ENCODE measurements at places on chromosomes 5 and 9.

DNA sequence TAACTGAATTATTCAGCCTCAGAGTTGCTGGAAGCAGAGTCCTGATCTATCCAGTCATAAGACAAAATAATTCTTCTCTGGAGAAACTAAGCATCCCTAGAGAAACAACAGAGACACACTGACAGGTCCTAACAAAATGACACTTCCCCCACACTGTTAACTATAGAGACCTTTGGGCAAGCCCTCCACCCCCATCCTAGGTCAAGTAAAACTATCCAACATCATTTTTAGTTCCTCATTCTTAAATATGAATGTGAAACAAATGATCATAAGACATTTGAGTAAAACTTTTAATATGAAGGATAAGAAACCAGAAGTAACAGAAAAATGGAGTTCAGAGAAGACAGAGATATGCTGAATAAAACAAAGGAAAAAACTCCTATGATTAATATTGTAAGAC, 30.9 kb downstream of the CNTLN start:
- no peak for DNase-seq

GRCh38 chr9:113537229-113537810, 73.8 kb downstream of the RGS3 start:
- no peak for DNase-seq

DNA sequence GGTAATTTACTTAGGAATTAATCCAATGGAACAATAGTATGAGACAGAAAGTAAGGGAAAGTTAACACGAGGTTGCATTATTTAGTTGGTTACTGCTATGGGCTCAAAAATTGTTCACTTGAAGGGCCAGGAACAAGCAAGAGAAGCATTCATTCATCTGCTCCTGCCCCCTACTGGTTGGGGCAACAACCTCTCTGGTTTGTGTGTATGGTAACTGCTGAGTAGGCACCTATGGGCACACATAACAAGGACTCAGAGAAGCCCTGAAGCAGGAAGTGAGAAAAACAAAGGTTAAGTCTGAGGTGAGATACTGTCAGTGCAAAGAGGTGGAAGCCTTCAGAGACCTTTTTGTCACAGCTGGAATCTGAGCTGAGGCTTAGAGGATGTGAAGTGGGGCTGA, 34.4 kb upstream of the RANBP6 start:
- DNase-seq: peak; percentile 51

- peak; percentile 64 for DNase-seq
Observed at GRCh38 chr9:3553076-3553765, 27.4 kb upstream of the RFX3 start.

DNA sequence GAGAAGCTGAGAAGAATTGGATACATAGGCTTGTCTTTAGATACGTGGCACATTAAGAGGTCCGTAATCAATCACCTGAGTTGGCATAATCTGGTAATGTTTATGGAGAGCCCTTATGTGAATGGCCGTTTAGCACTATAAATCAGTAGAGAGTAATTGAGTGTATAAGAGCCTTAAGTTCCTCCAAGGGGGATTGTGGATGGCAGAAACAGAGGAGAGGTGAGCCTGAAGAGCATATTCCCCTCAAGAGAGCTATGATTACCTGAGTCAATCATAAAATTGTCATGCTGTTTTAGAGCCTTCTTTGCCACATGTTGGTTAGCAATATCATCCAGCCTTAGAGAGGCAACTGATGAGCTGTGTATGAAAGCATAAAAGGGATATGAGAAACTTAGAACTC, 58.8 kb downstream of the FOCAD start:
- no peak for DNase-seq

GRCh38 chr9:77460938-77461337, 187.2 kb downstream of the GNA14 start:
- no peak for DNase-seq
